Spleen (tissue), 13 donors: ENCODE measurements at places on chromosomes 2 and 18. TPM values are rescaled to one million over a fixed set of nuclear protein-coding genes. Genes with fewer than 3 reads are reported as not detected.

The C1GALT1C1L gene
- total RNA-seq: 0.79 TPM

The RTP5 gene
- total RNA-seq: 2.2 TPM

The MSGN1 gene
- total RNA-seq: not detected

The WBP1 gene
- 62.6 TPM for total RNA-seq

The ABCG8 gene
- 0.20 TPM for total RNA-seq

The CXCR4 gene
- total RNA-seq: 227 TPM

The NMUR1 gene
- total RNA-seq: 2.0 TPM

The DNAH6 gene
- 0.06 TPM for total RNA-seq

The ATOH8 gene
- total RNA-seq: 11.2 TPM

The KRTCAP3 gene
- total RNA-seq: not detected

The CD8B2 gene
- total RNA-seq: 0.38 TPM

The SLC30A3 gene
- 0.32 TPM for total RNA-seq

The TMEM247 gene
- total RNA-seq: not detected

The STK17B gene
- total RNA-seq: 248 TPM
